Stimulated activated CD4-positive, alpha-beta T cell treated with anti-CD3 and anti-CD28 coated beads, Interleukin-4, amount 100 ng/mL, for 1 hour (primary cell): ENCODE measurements at places on chromosomes 7 and 10.

DNA sequence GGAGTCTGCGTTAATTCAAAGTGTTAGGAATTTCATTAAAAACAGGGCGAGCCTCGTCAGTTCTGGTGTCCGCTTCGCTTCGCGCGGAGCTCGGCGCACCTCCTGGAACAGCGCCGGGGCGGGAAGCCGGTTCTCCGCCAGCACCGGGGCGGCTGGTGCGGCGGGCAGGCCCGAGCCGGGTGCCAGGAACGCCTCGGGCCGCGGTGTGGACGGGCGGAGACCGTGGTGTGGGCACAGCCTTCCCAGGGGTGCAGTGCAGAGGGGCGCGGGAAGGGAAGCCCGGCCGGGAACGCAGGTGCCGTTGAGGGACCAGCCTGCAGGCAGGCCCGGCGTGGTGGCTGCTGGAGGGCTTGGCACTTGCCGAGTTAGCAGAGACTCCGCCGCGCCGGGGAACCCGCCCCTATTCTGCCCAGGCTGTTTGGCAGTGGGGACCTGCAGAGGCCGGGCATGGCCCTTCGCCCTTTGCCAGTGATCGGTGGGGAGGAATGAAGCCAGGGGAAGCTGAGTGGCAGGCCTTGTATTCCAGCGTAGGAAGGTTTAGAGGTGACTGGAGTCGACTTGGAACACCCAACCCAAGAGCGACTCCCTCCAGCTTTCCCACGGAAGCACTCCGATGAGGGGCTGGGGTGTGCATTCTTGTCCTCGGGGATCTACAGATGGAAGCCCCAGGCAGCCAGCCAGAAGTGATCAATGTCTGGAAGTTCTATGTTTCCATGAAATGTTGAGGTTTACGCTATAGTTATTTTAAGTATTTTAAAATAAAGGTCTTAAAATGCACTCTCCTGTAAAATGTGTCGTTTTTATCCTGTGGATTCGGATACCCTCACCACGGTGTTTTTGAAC is 945 bp upstream of the RHEB start:
- peak; percentile 52 for DNase-seq

- DNase-seq = no peak
Observed at GRCh38 chr10:69745698-69746097, 56.0 kb upstream of the COL13A1 start.

- DNase-seq = peak; percentile 52
Observed at GRCh38 chr7:43758822-43759683, 573 bp downstream of the BLVRA start.

DNA sequence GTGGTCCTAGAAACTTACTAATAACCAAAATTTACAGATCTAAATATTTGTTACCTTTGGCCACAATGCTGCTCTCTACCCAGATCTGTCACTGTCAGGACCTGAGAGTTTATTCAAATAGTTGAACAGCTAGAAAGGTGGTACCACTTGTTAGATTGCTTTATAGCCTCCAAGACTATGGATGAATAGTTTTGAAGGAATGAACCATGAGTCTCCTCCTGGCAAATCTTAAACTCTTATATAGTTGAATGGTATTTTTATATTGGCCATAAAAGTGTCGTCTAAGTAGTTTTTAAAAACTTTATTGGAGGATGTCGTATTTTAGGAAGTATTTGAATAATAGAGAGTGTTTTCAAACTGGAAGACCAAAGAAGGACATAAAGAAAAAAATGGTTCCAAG is 178.7 kb downstream of the AHR start:
- DNase-seq = no peak

GRCh38 chr10:128744092-128744491 is 617.9 kb upstream of the MKI67 start:
- DNase-seq = no peak

- no peak for DNase-seq
Observed at GRCh38 chr10:131910663-131911314, 10.0 kb downstream of the PPP2R2D start.

GRCh38 chr7:106865130-106866041 is at the start of gene PIK3CG:
Gene PIK3CG, plus strand, starts transcription at chr7:106865282. Its CDS starts 2,280 bp downstream, at chr7:106867562.
- no peak for DNase-seq

DNA sequence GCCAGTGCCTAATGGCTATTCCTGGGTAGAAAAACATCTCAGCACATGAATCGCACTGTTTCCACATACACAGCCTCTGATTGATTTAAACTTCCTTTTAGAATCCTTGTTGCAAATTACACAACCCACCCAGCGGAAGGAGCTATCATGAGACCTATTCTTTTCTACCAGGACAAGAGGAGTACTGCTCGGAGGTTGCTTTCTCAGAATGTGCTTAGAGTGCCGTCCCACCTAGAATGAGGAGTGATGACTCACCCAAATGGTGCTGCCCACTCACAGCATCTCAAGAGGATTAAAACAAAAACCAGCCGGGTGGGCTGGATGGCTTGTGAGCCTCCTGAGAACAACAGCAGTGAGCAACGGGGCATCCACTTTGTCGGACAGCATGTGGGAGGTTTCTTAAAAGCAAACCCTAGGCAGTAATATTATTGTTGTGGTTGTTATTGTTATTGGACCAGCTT is 128.9 kb downstream of the DGKI start:
- DNase-seq = no peak

DNA sequence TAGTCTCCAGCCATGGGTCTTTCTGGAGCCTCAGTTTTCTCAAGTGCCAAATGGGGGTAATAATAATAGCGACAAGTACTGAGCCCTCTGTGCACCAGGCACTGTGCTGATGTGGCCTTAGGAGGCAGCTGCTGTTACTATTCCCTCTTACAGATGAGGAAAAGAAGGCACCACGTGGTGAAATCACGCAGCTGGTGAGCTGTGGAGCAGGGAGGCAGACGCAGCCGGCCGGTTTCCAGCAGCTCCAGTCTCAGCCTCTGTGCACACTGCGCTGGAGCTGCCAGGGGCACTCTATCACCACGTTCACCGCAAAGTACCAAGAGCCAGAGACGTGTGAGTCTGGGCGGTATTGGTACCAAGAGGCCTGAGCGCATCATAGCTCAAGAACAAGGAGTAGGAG is 9.6 kb downstream of the PYROXD2 start:
- no peak for DNase-seq

DNA sequence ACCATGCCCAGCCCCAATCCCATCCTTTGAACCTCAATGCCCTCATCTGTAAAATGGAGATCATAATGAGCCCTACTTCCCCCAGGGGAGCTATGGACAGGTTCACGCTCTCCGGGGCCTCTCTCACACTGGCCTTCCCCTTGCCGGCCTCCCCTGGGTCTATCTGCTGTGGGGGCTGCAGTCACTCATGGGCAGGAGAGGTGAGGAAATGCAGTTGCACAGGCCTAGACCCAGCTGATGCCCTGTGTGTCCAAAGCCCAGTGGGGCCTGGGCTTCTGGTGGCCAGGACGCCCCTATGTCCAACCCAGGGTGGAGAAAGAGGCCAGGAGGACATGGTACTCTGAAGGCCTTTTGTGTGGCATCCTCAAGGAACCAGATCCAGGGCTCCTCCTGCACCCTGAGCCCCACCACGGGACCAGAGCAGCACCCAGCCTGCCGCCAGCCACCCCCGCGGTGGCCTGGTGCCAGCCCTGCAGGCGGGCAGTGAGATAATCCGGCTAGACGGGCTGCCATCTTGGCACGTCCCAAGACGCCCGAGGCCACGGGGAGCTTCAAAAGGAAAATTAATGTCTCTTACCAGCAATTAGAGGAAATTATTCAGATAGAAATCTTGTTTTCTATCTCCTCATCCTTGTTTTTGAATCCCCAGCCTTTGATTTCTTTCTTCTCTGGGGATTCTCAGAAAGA is 39.0 kb downstream of the MYL10 start:
- DNase-seq = no peak

DNA sequence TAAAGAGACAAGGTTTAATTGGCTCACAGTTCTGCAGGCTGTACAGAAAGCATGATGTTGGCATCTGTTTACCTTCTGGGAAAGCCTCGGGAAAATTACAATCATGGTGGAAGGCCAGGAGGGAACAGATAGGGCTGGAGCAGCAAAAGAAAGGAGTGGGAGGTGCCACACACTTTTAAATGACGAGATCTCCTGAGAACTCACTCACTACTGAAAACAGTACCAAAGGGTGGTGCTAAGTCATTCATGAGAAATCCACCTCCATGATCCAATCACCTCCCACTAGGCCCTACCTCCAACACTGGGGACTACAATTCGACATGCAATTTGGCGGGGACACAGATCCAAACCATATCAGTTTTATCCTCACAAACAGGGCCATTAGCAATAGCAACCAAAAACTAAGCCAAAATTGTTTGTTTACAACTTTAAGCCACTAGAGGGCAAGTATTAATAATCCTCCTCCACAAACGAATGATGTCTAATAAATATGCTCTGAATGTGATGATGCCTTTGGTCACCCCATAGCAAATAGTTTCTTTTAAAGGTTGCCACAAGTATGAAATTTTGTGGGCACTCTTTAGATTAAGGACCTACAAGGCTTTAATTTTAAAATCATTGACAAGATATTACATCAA is 129.2 kb upstream of the NRBF2 start:
- no peak for DNase-seq

DNA sequence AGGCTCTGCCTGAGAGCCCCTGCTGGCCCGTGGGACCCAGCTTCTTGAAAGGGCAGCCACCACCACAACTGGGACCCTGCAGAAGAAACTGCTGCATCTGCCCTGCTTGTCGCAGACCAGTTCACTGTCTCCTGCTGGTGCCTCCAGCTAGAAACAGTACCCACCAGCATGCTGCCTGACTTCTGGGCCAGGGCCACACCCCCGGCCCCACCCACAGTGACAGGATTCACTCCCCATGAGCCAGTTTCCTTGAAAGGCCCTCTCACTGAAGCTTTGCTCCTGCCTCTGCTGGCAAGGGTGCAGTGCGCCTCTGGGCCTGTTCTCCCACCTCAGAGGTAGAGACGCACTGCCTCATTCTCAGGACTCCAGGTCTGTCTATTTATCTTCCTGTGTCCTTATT is 32.4 kb downstream of the ANXA11 start:
- DNase-seq = no peak

DNA sequence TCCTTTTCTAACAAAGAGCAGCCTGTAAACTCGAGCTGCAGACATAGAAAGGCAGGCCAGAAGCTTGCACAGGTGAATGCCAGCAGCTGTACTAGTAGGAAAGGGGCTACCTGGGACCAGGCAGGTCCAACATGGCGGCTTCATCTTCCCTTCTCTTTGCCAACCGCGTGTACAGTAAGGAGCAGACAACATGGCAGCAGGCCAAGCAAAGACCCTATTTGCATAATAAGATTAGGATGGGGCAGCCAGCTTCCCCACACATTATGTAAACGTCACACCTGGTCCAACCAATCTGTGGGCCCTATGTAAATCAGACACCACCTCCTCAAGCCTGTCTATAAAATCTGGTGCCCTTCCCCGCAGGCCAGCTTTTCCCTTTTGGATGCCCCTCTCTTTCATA is 1186.5 kb upstream of the AUTS2 start:
- no peak for DNase-seq

- no peak for DNase-seq
Observed at GRCh38 chr10:49556723-49557122, 17.8 kb upstream of the ERCC6 start.

GRCh38 chr7:24733414-24734060 is 23.7 kb downstream of the GSDME start:
- DNase-seq = no peak

DNA sequence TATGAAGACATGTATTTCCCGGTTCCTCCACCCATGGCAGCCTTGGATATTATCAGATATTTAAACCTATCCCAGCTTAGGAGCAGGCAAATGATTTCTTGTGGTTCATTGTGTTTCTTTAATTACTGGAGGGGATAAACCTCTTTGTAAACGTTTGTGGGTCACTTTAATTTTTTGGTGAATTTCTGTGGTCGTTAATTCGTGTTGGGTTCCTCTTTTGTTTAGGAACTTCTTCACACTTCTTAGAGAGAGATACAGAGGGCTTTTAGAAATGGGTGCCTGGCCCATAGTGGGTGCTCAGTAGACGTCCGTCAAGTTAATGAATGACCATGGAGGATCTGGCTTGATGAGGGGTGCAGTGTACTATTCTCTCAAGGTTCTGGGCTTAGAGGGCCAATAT is 27.2 kb upstream of the NUB1 start:
- no peak for DNase-seq

GRCh38 chr7:47654672-47655298 is 72.9 kb upstream of the TNS3 start:
- DNase-seq = no peak

DNA sequence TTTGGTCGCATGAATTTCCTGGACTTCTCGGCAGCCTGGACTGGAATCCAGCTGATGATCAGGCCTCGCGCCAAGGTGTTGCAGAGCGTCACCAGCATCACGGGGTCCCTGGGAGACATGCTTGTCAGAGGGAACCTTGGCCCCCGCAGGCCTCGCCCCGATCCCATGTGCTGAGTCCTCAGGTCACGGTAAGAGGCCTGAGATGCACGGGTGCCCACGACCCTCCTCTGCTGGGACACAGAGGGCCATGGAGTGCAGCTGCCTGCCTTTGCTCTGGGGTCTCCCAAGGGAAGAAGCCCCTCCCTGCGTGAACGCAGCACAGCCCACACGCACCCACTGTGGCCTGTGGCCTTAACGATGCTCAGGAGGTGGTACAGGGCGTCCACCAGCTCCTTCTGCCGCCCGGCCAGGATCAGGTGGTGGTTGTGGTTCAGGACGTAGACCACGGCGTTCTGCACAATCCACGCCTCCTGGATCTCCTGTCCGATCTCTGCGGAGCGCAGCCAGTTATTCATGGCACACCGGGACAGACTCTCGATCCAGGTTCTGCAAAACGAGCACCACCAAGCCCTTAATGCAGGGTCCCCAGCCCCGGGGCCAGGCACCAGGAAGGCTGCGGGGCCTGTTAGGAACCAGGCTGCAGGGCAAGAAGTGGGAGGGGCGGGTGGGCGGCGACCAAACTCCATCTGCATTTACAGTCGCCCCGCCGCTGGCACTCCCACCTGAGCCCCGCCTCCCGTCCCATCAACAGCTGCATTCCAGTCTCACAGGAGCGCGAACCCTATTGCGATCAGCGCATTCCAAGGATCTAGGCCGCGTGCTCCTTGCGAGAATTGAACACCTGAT is 29.4 kb downstream of the CFAP46 start:
- no peak for DNase-seq

DNA sequence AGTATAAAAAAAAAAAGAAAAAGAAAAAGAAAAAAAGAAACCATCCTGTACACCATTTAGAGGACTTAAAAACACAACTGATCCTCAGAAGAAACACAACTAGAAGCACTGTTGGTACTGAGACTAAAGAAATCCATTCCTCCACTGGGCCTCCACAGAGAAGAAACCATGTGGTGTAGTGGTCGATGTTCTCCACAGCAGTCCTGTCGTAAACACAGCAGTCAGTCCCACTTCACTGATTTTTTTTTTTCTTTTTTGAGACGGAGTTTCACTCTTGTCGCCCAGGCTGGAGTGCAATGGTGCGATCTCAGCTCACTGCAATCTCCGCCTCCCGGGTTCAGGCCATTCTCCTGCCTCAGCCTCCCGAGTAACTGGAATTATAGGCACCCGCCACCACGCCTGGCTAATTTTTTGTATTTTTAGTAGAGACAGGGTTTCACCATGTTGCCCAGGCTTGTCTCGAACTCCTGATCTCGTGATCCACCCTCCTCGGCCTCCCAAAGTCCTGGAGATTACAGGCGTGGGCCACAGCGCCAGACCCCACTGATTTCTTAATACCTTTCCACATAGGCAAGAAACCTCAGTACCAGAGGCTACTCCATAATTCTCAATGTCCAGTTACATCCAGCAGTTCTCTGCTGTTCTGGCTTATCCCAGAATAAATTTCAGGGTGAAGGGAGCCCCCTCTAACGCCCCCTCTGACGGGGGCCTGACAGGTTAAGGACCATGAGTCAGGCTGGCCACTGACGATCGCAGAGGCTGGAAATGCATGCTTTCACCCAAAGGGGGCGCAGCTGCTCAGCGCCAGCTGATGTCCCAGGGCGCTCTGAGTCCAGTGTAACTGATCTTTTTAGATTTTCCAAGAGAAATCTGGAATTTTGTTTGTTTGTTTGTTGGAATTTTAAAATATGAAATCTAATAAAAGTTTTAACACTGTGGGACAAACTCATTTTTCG is 24.8 kb upstream of the FFAR4 start:
- peak; percentile 18 for DNase-seq
